A549 (cell line): ENCODE measurements at places on chromosomes 6 and 20.

DNA sequence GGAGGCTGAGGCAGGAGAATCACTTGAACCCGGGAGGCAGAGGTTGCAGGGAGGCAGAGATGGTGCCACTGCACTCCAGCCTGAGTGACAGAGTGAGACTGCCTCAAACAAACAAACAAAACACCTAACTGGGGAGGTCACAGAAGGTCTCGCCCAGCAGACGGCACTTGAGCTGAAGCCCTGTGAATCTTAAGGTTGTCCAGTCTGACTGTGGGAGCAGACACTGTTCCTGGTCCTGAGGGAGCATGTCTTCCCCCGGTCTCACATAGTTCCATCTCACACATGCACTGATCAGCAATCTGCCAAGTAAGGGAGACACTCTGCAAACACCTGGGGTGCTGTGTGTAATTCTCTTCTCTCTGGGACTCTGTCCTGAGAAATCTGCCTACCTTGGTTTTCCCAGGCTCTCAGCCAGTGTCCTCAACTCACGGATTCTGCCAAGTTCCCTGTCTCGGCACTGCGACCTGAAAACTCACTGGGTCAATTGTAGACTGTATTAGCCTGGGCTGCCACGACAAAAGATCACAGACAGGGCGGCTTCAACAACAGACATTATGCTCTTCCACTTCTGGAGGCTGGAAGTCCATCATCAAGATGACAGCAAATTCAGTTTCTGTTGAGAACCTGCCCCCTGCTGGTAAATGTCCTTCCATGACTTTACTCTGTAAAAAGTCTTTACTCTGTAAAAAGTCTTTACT is 94.3 kb downstream of the JPH2 start:
- peak; percentile 60 for DNase-seq

DNA sequence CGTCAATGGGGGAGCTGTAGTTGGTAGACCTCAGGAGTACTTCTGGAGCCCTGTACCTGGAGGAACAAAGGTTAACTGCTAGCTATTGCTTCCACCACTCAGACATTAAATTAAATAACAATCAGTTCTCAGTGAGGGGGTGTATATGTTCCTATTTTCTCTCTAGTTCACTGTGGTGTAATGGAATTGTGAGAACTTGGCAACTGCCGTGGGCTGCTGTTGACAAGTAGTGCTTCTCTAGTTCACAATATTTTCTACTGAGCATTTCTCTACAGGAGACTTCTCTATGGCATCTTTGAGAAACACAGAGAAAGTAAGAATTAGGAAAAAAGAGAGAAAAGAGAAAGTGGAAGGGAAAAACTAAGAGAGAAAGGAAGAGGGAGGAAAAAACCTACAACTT is 23.4 kb upstream of the GSTA4 start:
- no peak for DNase-seq

DNA sequence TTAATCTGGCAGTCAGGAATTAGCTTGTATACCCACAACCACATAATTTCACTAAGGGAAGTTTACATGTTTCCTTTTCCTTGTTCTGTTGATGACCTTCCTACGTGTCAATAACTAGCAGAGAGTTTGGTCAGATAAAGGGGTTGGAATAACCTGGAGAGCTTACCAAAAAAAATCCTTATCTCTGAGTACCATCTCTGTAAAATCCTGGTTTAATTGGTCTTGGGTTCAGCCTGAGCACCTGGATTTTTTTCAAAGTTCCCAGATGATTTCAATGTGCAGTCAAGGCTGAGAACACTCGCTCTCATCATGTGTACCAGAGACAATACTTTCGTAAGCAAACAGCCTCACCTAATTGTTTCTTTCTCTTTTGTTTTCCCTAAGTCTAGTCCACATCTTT is 483.8 kb upstream of the FLRT3 start:
- DNase-seq = no peak

- DNase-seq = no peak
These were observed 69.7 kb upstream of the TOX2 start for GRCh38 chr20:43844778-43845614.

GRCh38 chr20:10666221-10667076 is 7.3 kb downstream of the JAG1 start:
- no peak for DNase-seq

DNA sequence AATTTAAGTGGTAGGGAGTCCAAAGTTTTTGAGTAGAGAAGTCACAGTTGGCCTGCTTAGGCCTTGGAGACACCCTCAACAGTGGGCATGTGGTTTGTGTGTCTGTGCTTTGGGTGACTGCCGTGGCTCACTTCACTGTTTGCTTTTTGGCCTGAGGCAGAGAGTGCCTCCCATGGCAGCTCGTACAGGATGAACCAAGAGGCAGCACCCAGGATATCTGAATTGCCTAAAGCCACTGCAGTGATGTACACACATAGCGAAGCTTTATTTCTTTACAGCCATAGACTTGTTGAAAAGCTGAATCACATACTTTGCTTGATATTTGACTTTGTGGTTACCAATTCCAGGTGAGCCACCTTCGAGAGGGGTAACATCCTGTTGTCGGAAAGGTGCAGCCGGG is 21.6 kb downstream of the RREB1 start:
- no peak for DNase-seq

DNA sequence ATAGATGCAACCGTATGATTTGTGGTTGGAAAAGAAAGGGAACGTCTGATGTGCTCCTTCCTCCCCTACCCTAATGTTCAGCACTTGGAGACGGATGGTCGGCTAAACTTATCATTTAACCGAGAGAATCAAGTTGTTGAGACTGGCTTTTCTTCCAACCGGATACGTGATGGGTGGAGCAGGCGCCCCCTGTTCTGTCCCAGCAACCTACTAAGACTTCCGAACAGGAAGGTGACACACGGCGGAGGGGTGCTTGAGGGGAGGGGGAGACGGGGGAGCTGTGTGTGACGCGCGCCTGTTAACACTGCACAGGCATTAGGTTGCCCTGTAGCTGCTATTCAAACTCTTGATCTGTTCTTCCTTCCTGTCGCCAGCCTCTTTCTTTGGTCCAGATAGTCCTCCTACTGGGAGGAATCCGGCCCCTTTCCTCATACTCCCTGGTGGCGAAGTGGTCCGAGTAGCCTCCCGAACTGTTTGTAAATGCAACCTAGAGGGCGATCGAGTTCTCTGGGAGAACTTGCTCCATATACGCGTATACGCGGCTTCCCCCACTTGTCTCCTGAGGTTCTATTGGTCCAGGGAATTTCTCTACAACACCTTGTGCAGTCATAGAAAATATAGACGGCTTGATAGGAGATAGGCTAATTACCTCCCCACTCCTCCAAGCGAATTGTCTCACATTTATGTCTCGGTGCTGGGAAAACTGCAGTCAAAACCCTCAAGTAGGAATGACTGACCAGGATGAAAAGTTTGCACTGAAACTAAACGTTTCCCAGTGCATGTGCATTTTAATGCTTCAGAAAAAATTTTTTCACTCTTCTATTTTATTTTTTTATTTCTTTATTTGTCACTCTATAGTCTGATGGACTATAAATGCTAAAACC is 126.0 kb upstream of the SLC2A12 start:
- DNase-seq = peak; percentile 75

GRCh38 chr6:14713008-14713960 is 532.6 kb upstream of the JARID2 start:
- peak; percentile 21 for DNase-seq

- no peak for DNase-seq
These were observed 16.6 kb downstream of the SNRPC start for GRCh38 chr6:34773916-34774315.

DNA sequence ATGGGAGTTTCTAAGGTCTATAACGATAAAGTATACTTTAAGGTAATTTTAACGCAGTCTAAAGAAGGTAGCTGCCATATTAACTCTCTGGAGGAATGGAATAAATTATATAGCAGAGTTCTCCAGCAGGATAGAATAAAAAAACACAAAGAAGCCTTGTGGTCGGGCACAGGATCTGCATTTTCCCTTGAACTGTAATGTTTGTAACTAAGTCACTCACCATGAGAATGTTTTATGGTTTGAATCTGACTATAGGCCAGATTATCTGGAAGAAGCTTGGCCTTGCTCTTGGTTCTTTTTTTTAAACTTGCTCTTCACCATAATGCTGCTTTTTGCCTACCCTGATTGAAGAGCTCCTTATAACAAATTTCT is 238.8 kb upstream of the NOX3 start:
- DNase-seq = no peak

- DNase-seq = no peak
These were observed 323.8 kb upstream of the JARID2 start for GRCh38 chr6:14921878-14922671.

DNA sequence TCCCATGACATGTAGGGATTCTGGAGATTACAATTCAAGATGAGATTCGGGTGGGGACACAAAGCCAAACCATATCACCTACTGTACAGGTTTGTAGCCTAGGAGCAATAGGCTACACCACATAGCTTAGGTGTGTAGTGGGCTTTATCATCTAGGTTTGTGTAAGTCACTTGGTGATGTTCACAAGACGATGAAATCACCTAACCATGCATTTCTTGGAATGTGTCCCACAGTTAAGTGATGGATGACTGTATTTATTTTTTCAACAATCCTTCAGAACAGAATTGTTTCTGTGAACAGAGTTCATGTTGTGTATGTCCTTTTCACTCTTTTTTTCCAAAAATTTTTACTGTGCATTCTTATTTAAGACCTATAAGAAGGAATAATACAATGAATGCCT is 76.1 kb downstream of the DTD1 start:
- DNase-seq = no peak

DNA sequence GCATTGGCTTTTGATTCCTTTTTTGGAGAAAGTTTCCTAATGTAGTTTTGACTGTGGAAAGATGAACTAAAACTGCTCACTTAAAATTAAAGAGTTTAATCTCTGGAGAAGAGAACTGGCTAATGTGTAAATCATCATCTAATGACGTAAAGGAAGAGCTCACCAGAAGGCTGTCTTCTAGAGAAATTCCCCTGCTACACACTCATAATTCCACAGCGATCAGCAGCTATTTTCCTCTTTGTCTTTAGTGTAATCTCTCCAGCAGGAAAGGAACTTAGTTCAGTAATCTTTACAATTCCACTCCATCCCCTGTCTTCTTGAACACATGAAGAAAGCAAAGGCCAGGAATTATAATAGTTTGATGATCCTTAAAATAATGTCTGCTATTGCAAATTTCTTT is 15.8 kb downstream of the SPTLC3 start:
- no peak for DNase-seq

- no peak for DNase-seq
These were observed 58.8 kb upstream of the CST7 start for GRCh38 chr20:24890286-24890685.

GRCh38 chr20:38340693-38341092 is 5.6 kb upstream of the LBP start:
- no peak for DNase-seq

DNA sequence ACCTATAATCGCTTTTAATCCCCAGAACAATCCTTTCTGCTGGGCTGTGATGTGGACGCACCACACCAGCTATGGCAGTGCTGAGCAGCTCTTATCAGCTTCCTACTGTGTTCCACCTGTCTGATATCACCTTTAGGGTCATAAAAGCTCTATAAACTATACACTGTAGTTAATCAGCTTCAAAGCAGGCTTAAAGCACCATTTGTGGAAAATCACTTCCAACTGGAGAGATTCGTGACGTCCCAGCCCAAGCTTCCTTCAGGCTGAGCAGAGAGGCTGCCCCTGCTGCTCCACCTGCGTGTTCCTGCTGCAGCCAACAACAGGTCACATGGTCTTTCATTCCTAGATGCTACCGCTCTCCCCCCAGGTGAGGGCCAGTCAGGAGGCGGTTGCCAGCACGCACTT is 156.5 kb downstream of the SMOC2 start:
- no peak for DNase-seq

GRCh38 chr6:41406728-41407489 is 71.5 kb downstream of the NCR2 start:
- DNase-seq = no peak

DNA sequence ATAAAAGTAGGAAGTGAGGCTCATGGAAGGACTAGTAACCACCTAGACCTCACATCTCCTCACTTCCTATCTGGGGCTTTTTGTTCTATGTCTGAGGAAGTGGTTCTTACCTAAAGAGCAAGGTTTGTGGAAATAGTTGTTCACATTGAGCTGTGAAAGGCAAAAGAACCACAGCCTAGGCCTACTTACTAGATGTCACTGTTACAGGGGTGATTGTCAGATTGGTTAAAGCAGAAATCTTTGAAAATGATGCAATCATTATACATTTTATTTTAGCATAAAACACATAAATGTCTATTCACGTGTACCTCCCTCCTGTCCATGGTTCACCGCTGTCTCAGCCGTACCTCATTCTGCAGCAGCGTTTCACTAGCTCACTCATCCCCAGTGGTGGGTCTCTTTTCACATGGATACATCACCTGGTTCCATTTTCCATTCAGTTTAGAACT is 268.8 kb downstream of the TMEM242 start:
- no peak for DNase-seq

GRCh38 chr6:117600008-117600743 is 2.1 kb downstream of the GOPC start:
- DNase-seq = peak; percentile 17

- peak; percentile 52 for DNase-seq
These were observed 67.3 kb downstream of the MDGA1 start for GRCh38 chr6:37630281-37630799.

GRCh38 chr6:158751224-158751623 is 67.9 kb downstream of the EZR start:
- no peak for DNase-seq

DNA sequence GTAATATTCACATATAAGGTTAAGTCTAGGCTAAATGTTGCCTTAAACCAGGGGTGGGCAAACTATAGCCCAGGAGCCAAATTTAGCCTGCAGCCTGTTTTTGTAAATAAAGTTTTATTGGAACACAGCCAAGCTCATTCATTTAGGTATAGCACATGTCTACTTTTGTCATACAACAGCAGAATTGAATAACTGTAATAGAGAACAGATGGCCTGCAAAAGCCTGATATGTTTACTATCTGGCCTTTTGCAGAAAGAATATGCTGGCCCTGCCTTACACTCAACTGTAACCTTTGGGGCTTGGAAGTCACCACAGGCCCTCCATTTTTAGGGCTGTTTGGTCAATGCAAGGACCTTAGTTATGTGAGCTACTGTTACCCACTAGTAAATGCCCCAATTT is 17.7 kb upstream of the BCLAF1 start:
- no peak for DNase-seq

GRCh38 chr6:13338038-13338437 is 9.7 kb upstream of the TBC1D7 start:
- DNase-seq = no peak

- DNase-seq = no peak
These were observed 72.7 kb downstream of the ELOVL4 start for GRCh38 chr6:79874531-79875134.

DNA sequence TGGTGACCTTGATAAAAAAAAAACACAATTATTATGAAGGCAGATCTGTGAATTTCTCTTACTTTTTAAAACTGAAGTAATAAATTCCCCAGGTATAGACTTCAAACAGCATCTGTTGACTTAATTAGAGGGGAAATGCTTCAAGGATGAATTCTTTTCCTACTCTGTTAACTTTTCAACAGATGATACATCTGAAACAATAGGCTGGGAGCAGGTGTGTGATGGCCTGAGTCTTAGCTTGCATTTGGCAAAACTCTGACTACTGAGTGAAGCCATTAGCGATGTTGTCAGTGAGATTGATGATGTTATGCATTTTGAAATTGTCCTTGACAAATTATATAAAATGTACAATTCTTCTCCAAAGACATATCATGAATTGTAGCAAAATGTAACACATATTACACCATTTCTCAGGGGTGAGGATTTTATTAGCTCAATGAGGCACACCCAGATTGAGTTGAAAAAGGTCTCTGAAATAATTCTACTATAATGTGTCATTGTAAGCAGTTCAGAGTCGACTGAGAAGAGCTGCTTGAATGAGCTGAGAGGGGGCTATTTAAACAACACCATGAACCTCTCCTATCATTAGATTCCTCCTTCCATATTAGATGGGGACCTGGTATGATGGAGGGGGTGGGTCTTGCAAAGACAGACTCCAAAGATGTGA is 39.6 kb upstream of the OGFRL1 start:
- no peak for DNase-seq
